ENCODE measurements at places on chromosomes 16 and 17. TPM values are rescaled to one million over a fixed set of nuclear protein-coding genes. Genes with fewer than 3 reads are reported as not detected.

Gene CALB2
- not detected for total RNA-seq

- H3K36me3 ChIP-seq = no peaks in the 10 kb centered on the region
- no peak for DNase-seq
- no peaks in the 10 kb centered on the region for H3K27me3 ChIP-seq
- H3K4me3 ChIP-seq = no peak overlapping the region
- no peak overlapping the region for H3K27ac ChIP-seq
These were observed 27.7 kb downstream of the ABCC1 start for GRCh38 chr16:15976929-15977637.

GRCh38 chr17:66535611-66536010, 233.2 kb downstream of the PRKCA start:
- no peak for DNase-seq
- H3K4me3 ChIP-seq = no peak overlapping the region
- H3K4me1 ChIP-seq = peaks cover 42% of the 10 kb centered on the region
- no peaks in the 10 kb centered on the region for H3K36me3 ChIP-seq

Gene SDR42E2
- not detected for total RNA-seq

- H3K27me3 ChIP-seq = peaks cover 100% of the 10 kb centered on the region
- H3K4me3 ChIP-seq = peak overlapping the region; percentile 54
- H3K4me1 ChIP-seq = peaks cover 30% of the 10 kb centered on the region
These were observed 1.2 kb downstream of the NPTX1 start for GRCh38 chr17:80474961-80475909.

Gene AFMID
- 78.4 TPM for total RNA-seq

Data from neural progenitor cell (in vitro differentiated cells).